Hematopoietic multipotent progenitor cell (in vitro differentiated cells): ENCODE measurements at places on chromosomes 11 and 22.
A peak's percentile ranks its signal among the peaks of the same experiment; 100 is the strongest.

GRCh38 chr22:19815093-19815822 lies 39.4 kb downstream of the GNB1L start:
- no peak for DNase-seq

GRCh38 chr22:27642104-27642800 lies 159.3 kb downstream of the MN1 start:
- no peak for DNase-seq

DNA sequence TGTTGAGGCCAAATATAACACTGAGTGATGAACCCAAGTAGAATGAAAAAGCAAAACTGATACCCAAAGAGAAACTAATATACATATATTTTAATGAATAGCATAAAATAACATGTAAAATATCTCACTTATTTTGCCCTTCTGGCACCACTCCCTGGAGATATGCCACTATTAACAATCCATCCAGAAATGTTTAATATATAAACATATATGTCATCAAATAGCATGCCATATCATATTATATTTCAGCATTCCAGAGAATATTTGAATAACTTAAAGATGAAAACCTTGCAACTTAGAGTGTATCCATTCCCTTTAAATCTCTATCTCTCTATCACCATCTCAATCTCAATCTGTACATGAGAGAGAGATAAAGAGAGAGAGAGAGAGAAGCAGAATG lies 1073.3 kb upstream of the RAG2 start:
- DNase-seq = no peak

DNA sequence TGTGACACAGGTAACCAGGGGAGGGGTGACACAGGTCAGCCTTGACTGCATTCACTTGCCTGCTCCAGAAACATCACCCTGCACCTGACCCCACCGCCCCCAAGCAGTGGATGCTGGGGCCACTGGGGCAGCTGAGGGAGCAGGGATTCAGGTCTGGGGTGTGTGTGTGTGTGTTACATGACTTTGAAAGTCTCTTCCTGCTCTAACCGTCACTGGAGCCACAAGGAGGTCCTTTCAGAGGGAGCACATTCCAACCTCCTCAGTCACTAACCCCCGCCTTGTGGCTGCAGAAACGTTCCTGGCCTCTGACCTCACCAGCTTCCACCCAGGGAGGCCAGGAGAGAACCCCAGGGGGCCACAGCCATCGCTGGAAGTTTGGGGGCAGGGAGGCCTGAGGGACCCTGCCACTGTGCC lies 2.9 kb upstream of the FOSL1 start:
- no peak for DNase-seq

DNA sequence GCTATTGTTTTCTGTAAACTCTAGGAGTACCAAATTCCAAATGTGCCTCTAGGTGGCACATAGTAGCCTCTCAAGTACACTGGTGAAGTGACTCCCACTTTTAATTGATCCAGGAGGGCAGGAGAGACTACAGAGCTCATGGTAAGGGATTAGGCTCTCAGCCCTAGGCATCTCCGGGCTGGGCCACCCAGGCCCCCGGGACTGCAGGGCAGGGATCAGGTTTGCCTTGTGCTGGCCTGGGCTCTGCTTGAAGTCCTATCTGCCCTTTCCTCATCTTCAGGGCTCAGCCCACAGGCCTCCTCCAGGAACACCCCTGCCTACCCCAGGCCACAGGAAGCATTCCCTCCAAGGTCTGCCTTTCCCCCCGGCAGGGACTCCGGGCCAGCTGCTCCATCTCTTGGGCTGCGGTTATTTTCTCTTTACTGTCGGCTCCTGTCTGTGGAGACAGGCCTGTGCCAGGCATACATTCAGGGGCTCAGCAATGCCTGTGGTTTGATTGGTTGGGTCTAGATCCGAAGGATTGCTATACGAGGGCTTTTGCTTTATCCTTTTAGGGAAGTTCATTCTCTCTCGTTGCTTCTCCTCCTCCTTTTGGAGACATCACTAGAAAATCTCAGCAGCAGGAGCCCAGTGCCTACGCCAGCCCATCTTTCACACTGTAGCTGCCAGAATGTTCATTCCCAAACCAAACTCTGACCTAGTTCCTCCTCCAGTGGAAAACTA lies 32.8 kb downstream of the PARVA start:
- DNase-seq = no peak

DNA sequence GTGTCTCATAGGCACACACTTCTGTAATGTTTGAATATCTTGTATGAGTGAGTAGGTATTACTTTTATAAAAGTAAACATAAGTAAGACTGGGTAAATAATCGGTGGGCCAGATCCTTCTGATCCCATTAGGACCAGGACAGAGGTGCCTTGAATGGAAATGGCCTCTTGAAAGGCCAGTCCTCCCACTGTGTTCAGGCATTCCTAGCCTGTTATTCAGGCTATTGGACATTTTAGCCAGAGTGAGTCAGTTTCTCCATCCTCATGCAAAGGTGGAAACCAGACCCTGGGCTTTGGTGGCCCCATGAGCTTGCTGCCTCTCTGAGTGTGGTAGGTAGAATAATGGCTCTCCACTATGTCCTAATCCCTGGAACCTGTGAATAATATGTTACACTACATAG lies 34.4 kb downstream of the C11orf96 start:
- no peak for DNase-seq

GRCh38 chr22:39478441-39478850 lies 21.6 kb downstream of the MGAT3 start:
- DNase-seq = no peak

DNA sequence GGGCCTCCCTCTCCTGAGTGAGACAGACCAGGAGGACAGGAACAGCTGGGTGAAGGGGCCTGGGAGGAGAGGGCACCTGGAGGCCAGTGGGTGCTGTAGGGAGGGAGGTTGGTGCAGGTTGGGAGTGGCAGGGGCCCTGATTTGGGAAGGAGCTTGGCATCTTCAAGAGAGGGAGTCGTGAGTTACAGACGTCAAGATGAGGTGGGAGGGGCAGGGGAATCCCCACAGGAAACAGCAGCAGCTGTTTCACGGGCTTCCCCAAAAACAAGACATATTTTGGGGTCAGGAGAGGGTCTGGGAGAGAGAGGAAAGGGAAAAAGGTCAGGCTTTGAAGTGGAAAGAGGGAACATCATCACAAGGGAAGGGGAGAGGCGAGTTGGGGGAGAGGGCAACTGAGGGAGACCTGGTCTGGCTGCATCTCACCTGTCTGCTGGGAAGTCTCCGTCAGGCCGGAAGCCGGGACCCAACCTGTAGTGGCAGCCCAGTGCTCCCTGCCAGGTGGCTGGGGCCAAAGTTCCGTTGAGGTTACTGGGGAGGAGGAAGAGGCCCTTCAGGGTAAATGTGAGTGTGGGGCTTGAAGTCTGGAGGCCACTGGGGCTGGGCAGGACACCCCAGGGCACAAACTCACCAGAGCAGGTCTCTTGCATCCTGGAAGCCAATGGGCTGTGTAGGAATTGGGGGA lies 4.4 kb downstream of the NAALADL1 start:
- peak; percentile 53 for DNase-seq

- DNase-seq = no peak
Measured at GRCh38 chr11:57646194-57646798, 3.4 kb downstream of the YPEL4 start.

- DNase-seq = no peak
Measured at GRCh38 chr22:35008213-35008612, 57.7 kb upstream of the ISX start.

GRCh38 chr11:59255281-59255680 lies 42.6 kb upstream of the MPEG1 start:
- no peak for DNase-seq

- DNase-seq = no peak
Measured at GRCh38 chr11:73797457-73797856, 9.8 kb downstream of the MRPL48 start.

- no peak for DNase-seq
Measured at GRCh38 chr22:40403141-40403540, 32.7 kb downstream of the SGSM3 start.

DNA sequence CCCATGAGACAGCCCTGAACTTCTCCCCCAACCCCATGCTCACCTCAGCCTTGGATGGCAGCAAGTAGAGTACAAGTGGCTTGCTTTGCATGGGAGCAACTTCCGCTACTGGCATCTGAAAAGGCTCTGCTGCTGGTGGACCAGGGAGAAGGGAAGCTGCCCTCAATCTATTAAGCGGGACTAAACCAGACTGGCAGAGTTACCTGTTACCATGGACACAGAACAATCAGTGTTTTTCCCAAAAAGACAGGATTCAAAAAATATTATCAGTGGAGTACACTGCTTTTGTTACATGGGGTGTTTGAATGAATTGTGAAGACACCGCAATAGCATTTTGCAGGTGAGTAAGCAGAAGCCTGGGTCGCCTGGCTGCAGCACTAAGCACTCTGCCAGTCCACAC lies 631.4 kb upstream of the B3GAT1 start:
- DNase-seq = no peak

DNA sequence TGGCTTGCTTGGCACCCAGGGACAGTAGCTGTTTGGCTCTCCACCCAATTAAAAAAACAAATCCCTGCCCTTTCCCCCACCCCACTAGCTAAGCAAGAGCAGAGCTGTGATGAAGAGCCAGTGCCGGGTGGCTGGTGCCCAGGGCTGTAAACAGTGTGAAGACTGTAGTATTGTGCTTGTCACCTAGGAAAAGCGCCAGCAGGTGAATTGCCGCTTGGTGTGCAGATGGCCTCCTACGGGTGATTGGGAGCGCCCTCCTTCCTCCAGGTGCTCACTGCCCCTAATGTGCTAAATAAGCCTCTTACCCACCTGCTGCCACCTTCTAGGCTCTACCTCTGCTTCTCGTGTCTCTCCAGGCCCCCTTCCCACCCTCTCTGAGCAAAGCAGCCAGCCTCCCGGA lies 18.4 kb upstream of the RAPSN start:
- no peak for DNase-seq

DNA sequence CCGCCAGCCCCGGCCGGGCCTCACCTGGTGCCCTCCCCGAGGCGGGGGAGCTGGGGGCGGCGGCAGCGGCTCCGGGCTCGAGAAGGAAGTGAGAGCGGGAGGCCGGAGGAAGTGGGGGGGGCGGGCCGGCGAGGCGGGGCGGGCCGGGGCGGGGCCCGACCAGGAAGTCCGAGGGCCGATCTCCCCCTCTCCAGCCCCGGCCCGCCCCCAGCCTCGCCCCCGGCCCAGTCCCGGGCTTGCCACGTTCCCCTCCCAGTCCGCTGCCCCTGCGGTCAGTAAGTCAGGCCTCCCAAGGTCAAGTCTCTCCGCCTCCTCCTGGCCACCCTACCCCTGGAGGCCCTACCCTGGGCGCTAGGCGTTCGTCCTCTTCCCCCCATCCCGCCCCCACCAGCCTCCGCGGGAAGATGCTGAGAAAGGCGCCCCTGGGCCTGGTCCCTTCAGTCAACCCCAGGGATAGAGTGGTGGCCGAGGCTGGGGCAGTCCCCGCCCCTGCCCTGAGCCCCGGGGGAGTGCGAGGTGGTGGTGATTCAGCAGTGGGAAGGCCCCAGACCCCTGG lies at the start of gene RHOG:
RHOG (minus strand) TSS at position 90 of the 556 bp plus-strand sequence. CDS start 12,821 bp downstream, outside the sequence.
- no peak for DNase-seq

DNA sequence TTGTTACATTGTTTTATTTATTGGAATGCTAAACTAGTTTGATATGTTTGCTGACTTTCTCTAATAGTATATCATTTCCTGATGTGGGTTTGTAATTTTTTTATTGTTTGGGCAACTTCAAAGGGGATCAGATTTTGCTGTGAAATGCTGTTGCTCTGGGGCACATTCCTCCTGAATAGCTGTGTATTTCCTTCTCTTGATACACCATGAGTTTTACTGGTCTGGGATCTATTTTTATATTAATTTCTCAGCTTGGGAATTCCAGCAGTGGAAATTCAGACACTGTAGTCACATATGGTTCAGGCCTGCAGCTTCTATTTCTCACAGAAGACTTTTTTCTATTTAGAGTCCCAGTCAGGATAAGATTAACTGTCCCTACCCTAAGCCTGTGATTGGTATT lies 58.9 kb downstream of the RPUSD4 start:
- DNase-seq = no peak

DNA sequence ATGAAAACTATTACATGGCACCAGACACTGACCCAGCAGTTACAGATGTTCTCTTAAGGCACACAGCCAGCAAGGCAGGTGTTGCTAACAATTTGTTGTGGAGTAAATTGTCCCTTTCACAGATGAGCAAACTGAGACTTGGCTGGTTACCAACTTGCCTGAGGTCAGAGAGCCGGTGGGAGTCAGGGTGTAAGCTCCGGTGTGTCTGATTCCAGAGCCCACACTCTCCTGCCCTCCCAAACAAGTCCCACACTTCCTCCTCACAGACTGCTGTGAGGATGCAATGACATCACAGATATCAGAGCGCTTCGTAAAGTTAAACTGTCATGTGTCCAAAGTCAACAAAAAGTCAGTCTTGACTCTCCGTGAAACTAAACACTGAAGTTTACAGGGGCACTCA lies 12.5 kb downstream of the GDPD5 start:
- no peak for DNase-seq
